ENCODE measurements at places on chromosomes 13 and 19.

GRCh38 chr13:57601536-57601935 lies 30.0 kb upstream of the PCDH17 start:
- no peak for DNase-seq

DNA sequence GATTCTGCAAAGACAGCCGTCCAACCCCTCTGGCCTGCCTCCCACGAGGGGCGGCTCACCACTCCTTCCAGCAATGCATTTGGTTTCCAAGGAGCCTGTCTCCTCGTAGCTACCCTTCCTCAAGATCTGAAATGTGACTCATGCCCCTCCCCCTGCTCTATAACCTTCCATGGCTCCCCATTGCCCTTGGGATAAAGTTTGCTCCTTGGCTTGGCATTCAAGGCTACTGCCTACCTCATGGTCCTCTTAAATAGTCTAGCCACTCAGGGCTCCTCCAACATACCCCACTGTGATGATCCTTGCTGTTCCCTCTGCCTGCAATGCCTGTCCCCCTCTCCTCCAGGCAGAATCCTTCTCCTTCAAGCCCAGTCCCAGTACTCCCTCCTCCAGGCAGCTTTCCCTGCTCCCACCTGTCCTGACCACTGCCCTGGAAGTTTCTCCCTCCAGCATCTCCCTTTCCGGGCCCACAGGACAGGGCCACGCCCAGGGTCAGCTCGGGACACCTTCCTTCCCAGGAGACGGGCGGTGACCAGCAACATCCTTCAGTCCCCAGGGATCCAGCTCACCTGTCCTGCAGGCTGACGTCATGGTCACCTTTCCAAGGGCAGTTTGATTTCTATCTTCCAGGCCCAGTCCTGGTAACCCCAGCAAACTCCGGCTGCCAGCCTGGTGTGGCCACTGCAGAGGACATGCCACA lies 19.2 kb upstream of the SEMA6B start:
- DNase-seq: no peak

DNA sequence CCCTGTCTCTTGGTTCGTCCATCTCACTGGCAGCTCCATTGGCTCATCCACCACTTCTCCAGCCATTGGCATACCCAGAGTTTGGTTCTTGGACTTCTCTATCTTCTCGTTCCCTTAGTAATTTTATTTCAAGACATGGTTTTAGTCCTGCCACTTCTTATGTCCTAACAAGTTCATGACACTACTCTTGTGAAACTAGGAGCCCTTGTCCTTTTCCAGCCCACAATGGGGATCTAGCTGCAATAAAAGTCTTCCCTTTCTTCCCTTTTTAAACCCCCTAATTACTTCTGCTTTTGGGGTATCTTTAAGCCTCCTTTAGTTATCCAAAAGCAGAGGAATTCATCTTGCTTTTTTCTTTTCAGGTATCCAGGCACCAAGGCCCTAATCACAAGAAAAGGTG lies 2.9 kb upstream of the RCBTB2 start:
- DNase-seq: no peak

DNA sequence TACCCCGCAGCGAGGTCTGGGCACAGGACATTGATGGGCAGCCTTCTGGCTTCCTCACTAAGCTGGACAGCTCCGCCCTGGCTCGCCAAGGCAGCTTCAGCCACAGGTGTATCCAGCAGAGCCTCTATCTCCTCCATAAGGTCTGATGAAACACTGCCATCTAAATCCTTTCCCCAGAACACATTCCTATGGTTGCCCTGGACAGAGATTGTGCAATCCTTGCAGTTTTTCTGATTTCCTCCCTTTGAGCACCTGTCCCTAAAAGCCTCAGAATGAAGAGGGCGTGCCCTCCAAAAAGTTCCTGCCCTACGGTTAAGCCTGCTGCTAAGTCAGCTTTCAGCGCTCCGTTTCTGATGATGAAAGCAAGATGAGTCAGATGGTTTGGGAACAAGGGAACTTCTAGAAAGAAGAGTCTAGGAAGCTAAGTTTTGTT lies 21.0 kb downstream of the CLEC4M start:
- no peak for DNase-seq

DNA sequence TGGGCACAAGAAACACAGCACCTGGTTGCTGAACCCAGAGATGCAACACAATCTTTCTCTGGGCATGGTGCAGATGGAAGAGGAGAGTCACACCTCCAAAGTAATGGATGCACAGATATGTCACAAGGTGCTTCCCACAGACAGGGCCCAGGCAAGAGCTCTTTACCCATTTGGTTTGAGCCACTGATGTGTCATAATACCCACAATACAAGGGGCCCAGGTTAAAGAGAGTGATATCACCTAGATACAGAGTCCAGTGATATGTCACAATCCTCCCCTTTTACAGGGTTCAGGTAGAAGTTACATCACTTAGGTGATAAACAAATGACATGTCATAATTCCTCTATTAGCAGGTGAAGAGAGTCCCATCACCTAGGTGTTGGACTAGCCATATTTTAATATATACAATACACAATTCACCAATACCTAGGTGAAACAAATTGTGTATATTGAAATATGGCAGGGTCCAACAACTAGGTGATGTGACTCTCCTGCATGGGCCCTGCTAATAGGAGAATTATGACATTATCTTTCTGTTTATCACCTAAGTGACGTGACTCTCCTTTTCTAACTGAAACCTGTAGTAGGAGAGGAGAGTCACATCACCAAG lies 5.6 kb upstream of the ZNF43 start:
- no peak for DNase-seq

DNA sequence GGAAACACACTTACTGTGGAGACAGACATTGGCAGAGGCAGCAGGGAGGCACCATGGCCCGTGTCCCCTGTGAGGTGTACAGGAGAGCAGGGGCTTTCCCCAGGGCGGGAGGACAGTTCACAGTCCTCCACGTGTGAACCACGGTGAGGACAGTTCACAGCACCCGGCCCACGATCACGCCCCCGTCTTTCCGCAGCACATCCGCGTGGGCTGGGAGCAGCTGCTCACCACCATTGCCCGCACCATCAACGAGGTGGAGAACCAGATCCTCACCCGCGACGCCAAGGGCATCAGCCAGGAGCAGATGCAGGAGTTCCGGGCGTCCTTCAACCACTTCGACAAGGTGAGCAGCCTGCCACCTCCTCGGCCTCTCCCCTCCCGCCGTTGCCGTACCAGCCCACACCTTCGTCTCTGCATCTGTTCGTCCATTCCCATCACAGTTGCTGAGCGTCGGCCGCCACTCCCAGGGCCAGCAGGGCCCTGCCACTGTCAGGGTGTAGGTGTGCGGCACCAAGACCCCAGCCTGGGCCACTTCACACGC lies 17.4 kb downstream of the CAPN12 start:
- no peak for DNase-seq

GRCh38 chr19:42030645-42031440 lies 36.8 kb upstream of the ATP1A3 start:
- DNase-seq: no peak

GRCh38 chr19:2387367-2388288 lies 27.6 kb downstream of the TMPRSS9 start:
- no peak for DNase-seq

DNA sequence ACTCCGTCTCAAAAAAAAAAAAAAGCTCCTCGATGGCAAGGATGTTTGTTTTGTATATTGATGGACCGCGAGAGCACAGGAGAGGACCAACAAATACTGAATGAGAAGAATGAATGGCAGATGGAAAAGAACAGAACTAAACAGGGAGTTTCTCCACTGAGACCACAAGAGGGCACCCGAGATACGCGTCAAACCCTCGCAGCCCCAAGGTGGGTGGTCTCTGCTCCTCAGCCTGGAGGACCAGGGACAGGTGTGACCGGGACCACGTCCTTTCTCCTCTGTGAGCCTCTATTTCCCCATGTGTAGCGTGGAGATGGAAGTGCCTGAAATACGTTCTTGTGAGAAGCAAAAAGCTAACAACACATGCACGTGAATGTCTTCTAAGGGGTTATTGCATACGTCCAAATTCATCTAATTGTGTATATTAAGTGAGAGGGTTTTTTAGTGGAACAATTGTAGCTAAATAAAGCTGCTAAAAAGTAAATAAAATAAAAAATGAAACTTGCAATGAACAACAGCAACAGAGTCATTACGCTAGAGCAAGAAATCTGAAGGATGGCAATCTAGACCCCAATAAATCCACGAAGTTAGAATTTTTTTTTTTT lies 8.3 kb upstream of the CDC42EP5 start:
- peak; percentile 30 for DNase-seq

DNA sequence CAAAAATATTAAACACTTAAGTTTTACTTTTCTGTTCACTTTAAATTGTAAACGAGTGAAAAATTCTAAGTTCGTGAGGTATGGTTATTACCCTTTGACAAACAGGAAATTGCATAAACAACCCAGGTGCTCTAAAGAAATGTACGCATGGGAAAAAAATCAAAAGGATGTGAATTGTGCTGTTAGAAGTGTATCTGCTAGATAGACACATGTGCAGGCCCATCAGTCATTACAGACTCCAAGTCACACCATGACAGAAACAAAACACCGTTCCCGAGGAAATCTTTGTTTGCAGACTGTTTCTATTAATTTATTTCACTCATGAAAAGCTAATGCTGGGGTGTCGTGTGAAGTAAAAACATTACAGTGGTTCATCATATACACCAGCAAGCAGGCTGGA lies 17.0 kb upstream of the DOCK9 start:
- no peak for DNase-seq

GRCh38 chr13:40648040-40648439 lies 18.4 kb downstream of the FOXO1 start:
- DNase-seq: no peak

GRCh38 chr13:91768746-91769145 lies 370.3 kb downstream of the GPC5 start:
- DNase-seq: no peak

DNA sequence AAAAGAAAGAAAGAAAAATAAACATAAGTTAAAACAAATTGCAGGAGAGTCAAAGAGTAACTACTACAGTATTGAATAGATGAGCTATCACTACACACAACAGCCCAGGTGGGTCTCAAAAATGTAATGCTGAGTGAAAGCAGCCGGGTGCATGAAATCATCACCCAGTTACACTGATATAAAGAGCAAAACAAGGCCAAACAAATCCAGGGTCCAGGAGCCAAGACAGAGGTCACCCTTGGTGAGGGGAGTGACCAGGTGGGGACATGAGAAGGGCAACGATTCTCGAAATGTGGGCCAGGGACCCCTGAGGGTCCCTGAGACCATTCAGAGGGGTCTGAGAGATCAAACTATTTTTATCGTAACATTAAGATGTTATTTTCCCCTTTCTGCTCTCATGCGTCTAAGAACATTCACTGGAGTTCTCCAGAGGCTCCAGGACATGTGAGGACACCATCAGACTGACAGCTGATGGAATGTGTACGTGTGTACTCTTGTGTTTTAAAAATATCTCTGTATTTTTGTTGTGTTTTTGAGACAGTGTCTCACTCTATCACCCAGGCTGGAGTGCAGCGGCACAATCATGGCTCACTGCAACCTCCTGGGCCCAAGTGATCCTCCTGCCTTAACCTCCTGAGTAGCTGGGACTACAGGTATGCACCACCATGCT lies 10.6 kb downstream of the COQ8B start:
- no peak for DNase-seq

DNA sequence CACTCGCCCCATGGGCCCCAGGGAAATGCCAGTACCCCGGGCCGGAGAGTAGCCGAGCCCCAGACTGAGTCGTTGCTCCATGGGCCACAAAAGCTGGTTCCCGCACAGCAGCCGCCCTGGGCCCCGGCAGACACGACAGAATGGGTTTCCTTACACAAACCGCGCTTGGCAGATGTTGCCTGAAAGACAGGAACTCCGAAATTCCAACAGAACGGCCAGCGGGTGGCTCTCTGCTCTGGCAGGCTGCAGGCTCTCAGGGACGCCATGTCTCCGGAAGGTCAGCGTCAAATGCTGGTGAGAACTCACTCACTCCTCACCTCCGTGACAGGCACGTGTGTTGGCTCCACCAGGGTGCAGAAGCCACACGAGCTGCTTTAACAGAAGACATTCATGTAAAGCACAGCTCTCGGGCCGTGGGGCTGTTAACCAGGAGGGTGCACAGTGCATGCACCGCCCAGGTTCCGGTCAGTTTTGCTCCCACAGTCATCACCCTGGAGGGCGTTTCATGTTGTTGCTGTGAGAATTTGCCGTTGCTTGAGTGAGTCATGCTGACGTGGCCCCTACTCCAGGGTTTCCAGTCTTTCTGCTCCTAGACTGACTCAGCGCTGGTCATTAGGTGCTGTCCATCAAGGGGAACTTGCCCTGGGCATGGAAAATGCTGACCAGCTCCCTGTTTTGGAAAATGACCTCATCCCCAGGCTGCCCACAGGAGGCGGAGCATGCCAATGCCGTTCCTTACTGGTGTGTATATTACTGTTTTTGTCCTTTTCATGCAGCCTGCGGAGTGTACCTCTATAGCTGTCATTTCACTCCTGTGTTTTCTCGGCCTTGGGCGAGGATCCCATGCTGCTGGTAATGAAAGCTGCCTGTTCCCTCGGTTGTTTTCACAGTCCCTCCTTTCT lies 44.8 kb downstream of the ANKRD10 start:
- peak; percentile 22 for DNase-seq

Measured in activated CD4-positive, alpha-beta T cell treated with anti-CD3 and anti-CD28 coated beads, Interleukin-2, Interleukin-4, amounts not matched to agents 100 ng/mL and 50 ng/mL, durations not matched to agents 16 hours and 8 hours (primary cell).